ENCODE measurements at places on chromosomes 16 and 17.

DNA sequence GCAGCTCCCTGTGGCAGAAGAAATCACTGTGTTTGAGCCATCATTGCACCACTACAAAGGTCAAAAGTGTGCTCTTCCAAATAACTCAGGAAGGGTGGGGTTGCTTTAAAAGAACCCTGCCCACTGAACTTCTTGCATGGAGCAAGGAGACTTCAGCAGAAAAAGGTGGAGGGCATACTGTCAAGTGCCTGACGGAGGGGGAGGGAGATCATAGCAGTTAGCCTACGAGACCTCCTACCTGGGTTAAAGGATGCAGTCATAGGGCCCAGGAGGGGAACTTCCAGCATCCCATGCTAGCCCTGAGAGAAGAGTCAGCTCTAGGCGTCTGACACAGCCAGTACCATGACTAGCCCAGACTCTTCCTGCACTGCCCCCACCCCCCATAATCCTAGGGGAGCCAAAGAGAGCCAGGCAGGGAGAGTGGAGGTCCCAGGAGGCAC, 45.3 kb upstream of the MSI2 start:
- no peak for DNase-seq

- no peak for DNase-seq
These were observed 44.2 kb upstream of the MTSS2 start for GRCh38 chr16:70730031-70730430.

DNA sequence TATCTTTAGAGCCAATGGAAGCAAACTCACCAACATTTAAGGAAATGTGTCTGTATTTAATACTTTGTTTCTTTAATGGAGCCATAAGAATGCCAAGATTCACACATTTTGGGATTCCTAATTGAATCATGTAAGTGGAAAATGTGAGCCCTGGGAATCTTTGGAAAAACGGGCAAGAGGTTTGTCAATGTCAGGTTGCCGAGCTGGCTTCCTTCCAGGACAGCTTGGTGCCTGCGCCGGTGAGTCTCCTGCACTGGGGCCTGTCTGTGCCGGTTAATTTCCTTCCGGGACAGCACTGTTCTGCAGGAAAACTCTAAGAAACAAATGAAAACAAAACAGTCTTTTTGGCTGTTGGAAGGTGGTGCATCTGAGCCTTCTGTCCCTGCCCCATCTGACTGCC, 210.6 kb downstream of the HAPSTR1 start:
- no peak for DNase-seq

- DNase-seq, result peak; percentile 86
These were observed at the start of the genes RPS6KB1 and TUBD1 for GRCh38 chr17:59892924-59893675. Gene RPS6KB1, plus strand, starts transcription at chr17:59893121. Its CDS starts 64 bp downstream, at chr17:59893185. Gene TUBD1, minus strand, starts transcription at chr17:59892943. Its CDS starts 1,941 bp downstream, at chr17:59891002.

GRCh38 chr16:70756071-70756470, 44.9 kb downstream of the VAC14 start:
- DNase-seq, result no peak

- no peak for DNase-seq
These were observed 892 bp downstream of the ABCC1 start for GRCh38 chr16:15950161-15950854.

GRCh38 chr16:55398762-55399161, 74.8 kb downstream of the IRX6 start:
- DNase-seq, result no peak

- DNase-seq, result no peak
These were observed 26.0 kb downstream of the LIG3 start for GRCh38 chr17:35006345-35006744.

DNA sequence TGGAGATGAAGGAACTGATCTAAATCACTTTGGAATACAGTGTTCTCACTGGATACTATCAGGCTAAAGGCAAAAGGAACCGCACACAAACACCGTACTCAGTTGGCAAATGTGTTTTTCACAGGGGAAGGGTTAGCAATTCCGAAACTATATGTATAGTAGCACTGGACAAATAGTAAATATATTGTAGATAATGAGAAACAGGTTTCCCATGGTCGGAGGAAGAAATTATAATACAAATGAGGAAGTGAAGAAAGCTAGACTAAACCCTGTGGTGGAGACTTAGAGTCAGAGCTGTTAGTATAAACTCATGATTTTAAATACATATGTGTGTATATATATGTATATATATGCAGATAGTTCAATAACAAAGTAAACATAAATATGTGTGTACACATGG, 414.1 kb upstream of the SALL1 start:
- DNase-seq, result no peak

GRCh38 chr17:47643116-47643515, 6.6 kb upstream of the KPNB1 start:
- no peak for DNase-seq

DNA sequence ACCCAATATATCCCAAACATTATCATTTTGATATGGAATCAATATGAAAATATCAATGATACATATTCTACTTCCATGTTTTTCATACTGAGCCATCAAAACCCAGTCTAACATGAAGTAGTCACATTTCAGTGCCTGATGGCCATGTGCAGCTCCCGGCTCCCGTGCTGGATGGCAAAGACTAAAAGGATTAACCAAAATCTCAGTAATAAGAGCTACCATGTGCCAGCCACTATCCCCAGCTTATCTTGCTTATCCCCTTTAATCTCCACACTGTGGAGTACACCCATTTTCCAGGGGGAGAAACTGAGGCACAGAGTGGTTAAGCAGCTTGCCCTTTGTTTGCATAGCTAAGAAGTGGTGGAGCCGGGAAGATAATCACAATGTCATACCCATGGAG, 9.2 kb downstream of the CD300LG start:
- no peak for DNase-seq

- no peak for DNase-seq
These were observed 10.2 kb downstream of the SETD1A start for GRCh38 chr16:30967795-30968194.

GRCh38 chr16:68202091-68202519, 33.8 kb downstream of the ESRP2 start:
- no peak for DNase-seq

DNA sequence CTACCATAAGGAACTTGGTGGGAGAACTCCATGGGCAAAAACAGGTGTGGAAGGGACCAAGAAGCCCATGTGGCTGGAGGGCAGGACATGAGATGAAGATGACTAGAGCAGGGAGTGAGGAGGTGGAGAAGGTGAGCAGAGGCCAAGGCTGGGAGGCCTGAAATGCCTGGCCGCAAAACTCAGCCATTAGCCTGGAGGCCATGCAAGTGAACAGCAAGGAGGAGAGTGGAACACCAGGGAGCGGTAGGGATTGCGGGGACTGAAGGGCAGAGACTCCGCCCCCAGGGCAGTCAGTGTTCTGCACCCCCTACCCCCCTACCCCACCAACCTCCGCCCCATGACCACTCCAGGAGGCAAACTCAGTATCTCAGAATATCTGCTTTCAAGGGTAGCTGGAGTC, 17.0 kb downstream of the BCL7C start:
- no peak for DNase-seq

- no peak for DNase-seq
These were observed 2.3 kb upstream of the MAZ start for GRCh38 chr16:29804020-29804419.

GRCh38 chr17:80055597-80055996, 19.2 kb downstream of the CCDC40 start:
- DNase-seq, result no peak

DNA sequence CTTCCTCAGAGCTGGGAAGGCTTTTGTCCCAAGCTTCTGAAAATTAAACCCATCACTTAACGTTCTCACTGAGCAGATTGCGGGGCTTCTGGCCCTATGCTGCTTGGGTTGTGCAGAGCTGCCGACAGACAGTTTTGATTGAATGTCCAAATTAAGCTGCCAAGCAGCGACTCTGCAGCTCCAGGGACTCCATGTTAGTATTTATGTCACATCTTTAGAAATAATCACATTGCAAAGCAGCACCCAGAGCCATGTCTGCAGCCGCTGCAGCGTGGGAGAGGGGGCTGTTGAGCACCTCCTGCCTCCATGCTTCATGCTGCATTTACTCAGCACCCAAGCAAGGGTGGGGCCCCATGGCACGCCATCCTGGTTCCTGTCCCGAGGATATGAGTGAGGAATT, 178.2 kb upstream of the CACNG3 start:
- no peak for DNase-seq

- no peak for DNase-seq
These were observed 151.1 kb upstream of the GSE1 start for GRCh38 chr16:85461814-85462713.

DNA sequence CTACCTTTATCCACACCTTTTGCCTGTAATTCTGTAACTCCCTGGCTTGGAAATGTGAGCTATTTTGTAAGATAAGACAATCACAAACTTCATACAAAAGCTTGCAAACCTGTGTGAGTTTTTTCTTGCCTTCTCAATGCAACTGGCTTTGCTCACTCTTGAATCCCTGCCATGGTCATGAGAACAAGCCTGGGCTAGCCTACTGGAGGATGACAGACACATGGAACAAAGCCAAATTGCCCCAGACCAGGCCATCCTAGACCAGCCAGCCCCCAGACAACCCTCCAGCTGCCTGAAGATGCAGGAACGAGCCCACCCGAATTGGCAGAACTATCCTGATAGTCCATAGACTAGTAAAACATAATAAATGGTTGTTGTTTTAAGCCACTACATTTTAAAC, 466.6 kb upstream of the ERCC4 start:
- DNase-seq, result no peak

GRCh38 chr16:86126891-86127290, 227.9 kb downstream of the IRF8 start:
- no peak for DNase-seq

DNA sequence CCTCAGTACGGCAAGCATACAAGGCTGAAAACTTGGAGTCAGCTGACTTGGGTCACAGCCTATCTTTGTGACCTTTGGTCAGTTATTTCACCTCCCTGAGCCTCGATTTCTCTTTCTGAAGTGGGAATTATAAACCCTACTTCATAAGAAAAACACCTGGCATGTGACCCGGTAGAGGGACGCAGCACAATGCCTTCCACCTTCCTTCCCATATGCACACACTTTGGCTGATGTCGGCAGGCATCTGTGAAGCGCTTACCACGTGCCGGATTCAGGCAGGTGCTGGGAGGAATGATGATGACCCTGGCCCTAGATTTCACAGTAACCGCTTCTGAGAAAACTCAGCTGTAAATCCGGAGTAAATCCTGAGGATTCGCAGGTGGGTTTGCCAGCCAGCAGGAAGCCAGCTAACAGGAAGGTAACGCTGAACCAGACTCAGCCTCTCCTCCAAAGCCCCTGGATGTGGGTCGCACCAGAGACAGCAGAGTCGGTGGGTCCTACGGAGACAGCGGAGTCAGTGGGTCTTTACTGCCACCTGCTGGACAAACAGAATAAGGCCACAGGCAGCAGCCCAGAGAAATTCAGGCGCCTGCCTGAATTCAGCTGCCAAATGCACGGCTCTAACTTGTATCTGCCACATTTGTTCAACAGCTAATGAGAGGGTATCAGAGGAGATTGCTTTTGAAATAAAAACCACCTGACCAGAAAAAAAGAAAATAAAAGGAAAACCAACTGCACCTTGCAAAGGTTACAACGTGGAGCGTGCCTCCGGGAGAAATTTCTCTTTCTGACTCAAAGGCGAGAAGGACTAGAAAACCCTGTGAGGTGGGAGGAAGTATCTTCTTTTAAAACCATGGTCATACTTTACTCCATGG, 16.6 kb downstream of the COPRS start:
- DNase-seq, result no peak

DNA sequence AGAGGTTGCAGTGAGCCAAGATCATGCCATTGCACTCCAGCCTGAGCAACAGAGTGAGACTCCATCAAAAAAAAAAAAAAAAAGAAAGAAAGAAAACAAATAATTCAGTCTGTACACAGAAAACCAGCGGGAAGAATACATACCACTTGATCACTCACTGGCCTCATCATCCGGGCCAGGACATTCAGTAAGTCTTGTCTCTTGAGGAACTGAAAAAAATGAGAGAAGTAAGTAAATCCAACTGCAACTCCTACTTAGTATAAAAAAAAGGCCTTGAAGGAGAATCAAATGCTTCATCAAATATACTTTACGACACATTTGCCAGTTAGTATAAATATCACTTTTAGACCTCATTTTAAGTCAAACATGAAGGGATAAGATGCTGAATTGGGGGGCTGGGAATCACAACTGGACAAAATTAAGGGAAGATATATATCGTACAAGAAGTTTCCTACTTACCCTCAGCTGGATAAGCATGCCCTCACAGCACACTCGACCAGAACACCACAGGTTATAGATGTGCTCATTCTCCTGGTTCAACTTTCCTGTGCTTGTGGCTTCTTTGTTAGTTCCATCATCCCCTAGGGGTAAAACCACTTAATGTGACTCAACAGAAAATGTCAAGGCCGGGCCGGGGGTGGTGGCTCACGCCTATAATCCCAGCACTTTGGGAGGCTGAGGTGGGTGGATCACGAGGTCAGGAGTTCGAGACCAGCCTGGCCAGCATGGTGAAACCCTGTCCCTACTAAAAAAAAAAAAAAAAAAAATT, 12.4 kb downstream of the CCDC47 start:
- DNase-seq, result no peak

DNA sequence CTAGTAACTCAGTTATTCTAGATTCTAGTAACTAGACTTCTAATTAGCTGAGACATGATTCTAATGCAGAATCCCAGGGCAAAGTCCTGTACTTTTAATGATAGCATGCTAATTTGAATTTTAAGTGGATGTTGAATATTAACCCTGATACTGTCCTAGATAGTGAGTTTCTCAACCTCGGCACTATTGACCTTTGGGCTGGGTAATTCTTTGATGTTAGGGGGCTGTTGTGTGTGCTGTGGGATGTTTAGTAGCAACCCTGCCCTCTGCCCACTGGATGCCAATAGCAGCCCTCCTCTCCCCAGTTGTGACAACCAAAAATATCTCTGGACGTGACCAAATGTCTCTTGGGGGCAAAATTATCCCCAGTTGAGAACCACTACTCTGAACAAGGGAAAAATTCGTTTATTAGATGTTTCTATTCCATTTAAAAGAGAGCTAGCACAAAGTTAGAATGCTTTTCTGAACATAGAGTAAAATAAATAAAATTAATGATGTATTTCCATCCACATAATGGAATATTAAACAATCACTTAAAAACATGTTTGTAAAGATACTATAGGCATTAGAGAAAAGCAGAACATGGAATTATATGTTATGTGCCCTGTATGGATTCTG, 30.2 kb downstream of the SALL1 start:
- DNase-seq, result no peak

- DNase-seq, result no peak
These were observed 34.3 kb downstream of the SMURF2 start for GRCh38 chr17:64627797-64628196.

DNA sequence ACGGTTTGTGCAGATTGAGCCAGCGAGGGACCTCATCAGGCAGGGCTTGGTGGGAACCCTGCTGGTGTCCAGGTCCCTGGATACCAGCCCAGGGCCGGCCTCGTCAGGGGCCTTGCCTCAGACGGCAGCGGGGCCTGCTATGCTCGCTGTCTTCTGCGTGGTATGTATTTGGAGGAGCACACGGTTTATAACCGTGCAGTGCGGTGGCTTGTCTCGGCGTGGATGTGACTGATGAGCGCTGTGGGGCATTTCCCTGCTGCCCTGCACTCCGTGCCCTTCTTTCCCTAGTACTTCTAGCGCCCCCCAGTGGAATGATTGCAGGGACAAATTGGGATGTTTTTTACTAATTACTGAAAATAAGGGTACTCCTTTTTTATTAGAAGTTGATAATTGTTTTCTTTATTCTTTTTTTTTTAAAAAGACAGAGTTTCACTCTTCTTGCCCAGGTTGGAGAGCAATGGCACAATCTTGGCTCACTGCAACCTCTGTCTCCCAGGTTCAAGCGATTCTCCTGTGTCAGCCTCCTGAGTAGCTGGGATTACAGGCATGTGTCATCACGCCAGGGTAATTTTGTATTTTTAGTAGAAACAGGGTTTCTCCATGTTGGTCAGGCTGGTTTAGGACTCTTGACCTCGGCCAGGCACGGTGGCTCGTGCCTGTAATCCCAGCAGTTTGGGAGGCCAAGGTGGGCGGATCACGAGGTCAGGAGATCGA, 15.3 kb downstream of the TBCD start:
- DNase-seq, result peak; percentile 49

- DNase-seq, result no peak
These were observed 61.1 kb upstream of the TOB1 start for GRCh38 chr17:50927287-50927686.
